ENCODE measurements at places on chromosomes 4 and X. TPM values are rescaled to one million over a fixed set of nuclear protein-coding genes. Genes with fewer than 3 reads are reported as not detected.

The RHOXF2 gene
- not detected for total RNA-seq

The MAGEB2 gene
- not detected for total RNA-seq

The PASD1 gene
- not detected for total RNA-seq

The NPY1R gene
- not detected for total RNA-seq

The YY2 gene
- 1.8 TPM for total RNA-seq

The PPP2R2C gene
- total RNA-seq = not detected

The HEPH gene
- not detected for total RNA-seq

The SSX2 gene
- not detected for total RNA-seq

The ASB5 gene
- total RNA-seq = not detected

The GLOD5 gene
- total RNA-seq = not detected

The ADH1A gene
- total RNA-seq = not detected

The GAGE1 gene
- not detected for total RNA-seq

The LRRC66 gene
- total RNA-seq = 0.20 TPM

The HS6ST2 gene
- total RNA-seq = 0.07 TPM

The LGI2 gene
- total RNA-seq = not detected

The CXorf51B gene
- total RNA-seq = not detected

The NAA11 gene
- total RNA-seq = not detected

The SOX3 gene
- total RNA-seq = not detected

The PAGE4 gene
- total RNA-seq = not detected

The F9 gene
- not detected for total RNA-seq

The SLC6A14 gene
- not detected for total RNA-seq

The NSG1 gene
- total RNA-seq = 9.0 TPM

The PRRG1 gene
- not detected for total RNA-seq

The FGFRL1 gene
- total RNA-seq = 8.3 TPM
